Activated naive CD8-positive, alpha-beta T cell treated with anti-CD3 and anti-CD28 coated beads, Interleukin-2, amount 50 U/mL, for 24 hours (primary cell): ENCODE measurements at places on chromosomes 4 and X.
A peak's percentile ranks its signal among the peaks of the same experiment; 100 is the strongest.

- peak; percentile 6 for DNase-seq
Observed at GRCh38 chrX:149937871-149938426, 342 bp downstream of the EOLA2 start.

- no peak for DNase-seq
Observed at GRCh38 chrX:155127465-155127864, 56.2 kb downstream of the BRCC3 start.

DNA sequence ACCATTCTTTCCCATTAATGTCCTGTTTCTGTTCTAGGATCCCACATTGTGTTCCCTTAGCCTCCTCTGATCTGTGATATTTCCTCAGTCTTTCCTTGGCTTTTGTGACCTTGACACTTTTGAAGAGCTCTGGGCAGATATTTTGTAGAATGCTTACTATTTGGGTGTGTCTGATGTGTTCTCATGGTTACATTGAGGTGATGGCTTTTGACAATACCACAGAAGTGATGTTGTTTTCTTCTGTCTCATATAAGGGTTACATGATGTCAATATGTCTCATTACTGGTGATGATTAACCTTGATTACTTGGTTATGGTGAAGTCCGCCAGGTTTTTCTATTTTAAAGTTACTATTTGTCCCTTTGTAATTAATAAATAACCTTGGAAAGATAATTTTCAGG is 183.7 kb downstream of the SOWAHB start:
- DNase-seq: no peak

DNA sequence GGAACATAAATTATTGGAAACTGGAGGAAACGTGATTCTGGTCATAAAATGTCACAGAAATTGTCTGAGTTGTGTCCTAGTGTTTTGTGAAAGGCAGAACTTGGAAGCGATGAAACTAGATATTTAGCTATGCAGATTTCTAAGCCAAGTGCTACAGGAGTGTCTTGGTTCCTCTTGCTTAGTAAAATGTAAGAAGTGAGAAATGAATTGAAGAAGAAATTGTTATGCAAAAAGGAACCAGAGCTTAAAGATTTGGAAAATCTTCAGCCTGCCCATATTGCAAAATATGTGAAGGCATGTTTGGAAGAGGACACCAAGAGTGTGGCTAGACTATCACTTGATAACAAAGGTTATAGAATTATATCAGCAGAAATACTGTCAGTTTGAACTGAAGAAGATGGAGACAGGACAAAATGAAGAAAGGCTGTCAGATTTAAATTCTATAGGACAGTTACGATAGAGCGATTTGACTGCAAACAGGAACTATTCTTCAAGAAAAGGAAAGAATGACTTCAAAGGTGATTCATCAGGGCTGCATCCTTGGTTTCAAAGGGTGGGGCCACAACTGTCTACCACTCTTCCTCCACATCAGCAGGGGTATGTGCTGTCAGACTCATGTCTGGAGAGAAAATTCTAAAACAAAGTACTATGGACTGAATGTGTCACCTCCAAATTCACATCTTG is 9.4 kb upstream of the CDS1 start:
- no peak for DNase-seq

GRCh38 chrX:135213200-135213844 is 38.5 kb upstream of the ETDA start:
- DNase-seq: peak; percentile 14

DNA sequence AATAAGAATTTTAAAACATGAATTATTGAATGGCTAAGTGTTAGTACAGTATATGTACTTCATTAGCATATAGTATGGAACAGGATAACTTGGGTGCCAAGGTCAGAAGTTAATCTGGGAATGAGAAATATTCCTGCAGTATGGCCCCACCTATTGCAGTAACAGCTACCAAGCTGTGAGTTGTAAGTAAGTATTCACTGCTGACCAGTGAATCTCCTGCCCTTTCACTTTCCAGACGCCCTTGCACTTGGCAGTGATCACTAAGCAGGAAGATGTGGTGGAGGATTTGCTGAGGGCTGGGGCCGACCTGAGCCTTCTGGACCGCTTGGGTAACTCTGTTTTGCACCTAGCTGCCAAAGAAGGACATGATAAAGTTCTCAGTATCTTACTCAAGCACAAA is 105.1 kb downstream of the NFKB1 start:
- DNase-seq: no peak

DNA sequence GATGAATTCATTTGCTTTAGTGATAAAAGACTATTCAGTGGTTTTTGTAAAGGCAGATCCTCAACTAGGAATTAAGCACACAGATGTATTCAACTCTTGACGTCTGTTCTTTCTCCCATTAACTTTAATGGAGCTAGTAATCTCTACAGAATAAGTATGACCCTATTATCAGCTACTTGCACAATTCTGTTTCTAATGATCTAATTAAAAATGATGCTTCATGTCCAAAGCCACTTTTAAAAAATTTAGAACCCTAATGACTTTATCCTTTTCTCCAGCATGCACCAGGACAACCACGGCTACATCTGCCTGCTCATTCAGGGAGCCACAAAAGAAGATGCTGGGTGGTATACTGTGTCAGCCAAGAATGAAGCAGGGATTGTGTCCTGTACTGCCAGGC is 85.4 kb downstream of the CBR4 start:
- no peak for DNase-seq

- DNase-seq: no peak
Observed at GRCh38 chr4:108502356-108502755, 118.0 kb upstream of the RPL34 start.

DNA sequence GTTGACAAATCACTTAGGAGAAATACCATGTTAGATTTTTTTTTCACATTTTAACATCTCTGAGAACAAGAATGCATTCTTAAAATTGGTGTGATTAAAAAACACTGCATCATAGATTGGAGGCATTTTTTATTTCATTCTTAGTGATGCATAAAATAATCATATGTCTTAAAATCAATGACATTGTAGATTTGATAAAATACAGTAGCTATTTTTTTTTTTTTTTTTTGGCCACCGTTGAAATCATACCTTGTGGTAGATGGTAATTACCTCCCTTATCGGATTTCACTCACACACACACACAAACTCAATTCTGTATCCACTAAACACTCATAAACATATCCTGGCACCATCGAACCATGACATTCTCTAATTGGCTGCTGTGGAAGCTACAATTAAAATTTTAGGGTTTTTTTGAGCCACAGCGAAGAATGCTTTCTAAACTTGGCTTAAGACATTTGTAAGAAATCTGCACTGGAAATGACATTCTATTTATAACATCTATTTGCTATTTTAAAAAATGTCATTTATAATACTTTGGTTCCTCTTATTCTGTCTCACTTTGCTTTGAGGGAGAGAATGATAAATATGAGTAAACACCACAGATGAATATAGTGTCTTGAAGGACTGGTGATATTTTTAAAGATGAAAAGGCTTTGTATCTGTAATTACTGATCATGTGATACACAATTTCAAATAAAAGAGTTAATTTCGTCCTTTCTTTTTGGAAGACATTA is 60.1 kb downstream of the CCSER1 start:
- DNase-seq: no peak

DNA sequence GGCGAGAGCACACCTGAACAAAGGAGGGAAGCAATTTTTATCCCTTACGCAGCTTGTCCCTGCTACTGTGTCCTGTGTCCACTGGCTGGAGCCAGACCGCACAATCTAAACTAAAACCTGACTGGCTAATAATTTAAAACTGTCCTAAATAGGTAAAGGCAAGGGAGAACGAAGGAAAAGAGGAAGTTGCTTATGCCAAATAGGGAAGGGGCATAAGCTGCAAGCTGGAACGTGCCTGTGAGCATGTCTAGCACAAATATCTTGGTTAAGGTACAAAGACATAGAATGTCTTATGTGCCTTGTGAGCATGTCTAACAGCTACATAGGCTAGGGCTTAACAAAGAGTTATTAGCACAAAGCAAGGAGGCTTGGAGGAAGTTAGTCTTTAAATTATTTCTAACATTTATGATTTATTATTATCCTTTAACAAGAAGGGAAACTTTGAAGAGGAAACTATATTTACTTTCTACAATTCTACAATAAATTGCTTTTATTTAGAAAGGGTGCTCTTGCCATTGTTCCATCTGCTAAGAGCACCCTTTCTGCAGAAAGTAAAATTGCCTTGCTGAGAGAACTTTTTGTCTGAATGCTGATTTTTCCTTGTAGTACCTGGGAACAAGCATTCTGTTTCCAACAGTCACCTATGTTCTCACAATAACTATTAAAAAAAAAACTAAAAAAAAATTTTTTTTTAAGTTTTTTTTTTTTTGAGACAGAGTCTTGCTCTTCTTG is 80.6 kb upstream of the CBR4 start:
- no peak for DNase-seq
